Myocyte (in vitro differentiated cells): ENCODE measurements at places on chromosomes 2 and 18. TPM values are rescaled to one million over a fixed set of nuclear protein-coding genes. Genes with fewer than 3 reads are reported as not detected.

- no peak for DNase-seq
Observed at GRCh38 chr2:172572981-172573380, 17.1 kb downstream of the PDK1 start.

The PPP1R1C gene
- 0.51 TPM in 1 of 2 replicates, not detected in the other for total RNA-seq

DNA sequence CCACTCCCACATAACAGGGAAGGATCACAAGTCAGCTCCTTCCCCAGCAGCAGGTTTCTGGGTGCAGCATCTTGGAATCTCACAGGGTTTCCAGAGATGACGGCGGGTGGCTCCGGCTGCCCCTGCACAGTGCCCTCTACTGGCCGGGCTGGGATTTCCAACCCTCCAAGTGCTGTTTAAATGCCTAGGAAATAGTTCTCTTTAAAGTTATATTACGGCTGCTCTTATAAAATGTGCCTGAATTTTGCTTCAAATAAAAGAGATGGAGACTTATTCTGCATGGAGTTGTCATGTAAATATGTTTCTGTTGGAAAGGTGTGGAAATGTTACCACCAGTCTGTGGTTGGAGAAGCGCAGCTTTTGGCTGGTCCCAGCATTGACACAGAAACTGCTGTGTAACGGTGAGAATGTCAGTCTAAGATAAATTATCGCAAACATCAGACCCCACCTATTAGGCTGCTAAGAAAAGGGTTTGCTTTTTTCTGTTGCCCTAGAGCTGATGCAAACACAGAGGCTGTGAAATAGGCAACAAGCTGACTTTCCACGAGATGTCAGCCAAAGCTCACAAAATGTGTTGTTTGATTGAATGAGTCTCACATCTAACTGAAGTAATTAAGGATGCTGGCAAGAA lies 3.3 kb upstream of the HJURP start:
- DNase-seq, result peak; percentile 31

DNA sequence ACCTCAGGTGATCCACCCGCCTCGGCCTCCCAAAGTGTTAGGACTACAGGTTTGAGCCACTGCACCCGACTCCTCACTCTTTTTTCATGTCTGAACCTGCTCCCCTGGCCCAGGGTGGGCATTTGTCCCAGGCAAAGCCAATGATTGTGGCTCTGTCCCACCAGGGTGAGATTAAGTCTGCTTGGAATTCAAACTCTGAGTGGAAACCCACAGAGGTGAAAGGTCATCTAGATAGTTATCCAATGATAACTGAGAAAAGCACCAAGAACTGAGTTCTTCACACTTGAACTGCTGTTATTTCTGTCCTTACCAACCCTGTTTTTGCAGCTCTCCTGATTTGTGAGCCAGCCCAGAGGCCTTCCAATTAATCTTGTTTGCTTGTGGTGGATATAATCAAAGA lies 62.4 kb upstream of the ACVR1 start:
- no peak for DNase-seq

The SERPINB12 gene
- 0.68 and 1.9 TPM in 2 replicates for total RNA-seq

DNA sequence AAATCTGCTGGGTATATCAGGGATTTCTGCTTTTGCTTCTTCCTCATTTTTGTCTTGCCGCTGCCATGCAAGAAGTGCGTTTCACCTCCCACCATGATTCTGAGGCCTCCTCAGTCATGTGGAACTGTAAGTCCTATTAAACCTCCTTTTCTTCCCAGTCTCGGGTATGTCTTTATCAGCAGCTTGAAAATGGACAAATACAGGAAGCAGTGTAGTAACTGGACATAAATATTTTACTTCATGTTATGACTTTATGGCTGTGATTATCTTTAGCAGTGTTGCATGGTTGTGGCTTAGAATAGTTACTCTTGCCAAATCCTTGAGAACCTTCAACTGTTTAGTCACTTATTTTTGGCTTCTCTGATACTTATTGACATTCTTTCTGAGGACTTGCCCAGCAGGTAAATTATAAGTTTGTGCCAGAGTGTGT lies 66.2 kb upstream of the DLX2 start:
- DNase-seq, result no peak
